Body of pancreas (tissue), 4 donors: ENCODE measurements at places on chromosomes 4 and X. TPM values are rescaled to one million over a fixed set of nuclear protein-coding genes. Genes with fewer than 3 reads are reported as not detected.

GRCh38 chrX:2351999-2352995 lies 148.5 kb downstream of the DHRSX start:
- DNase-seq: no peak

The CPLX1 gene
- total RNA-seq: 2.0 TPM

The CENPVL1 gene
- not detected for total RNA-seq

DNA sequence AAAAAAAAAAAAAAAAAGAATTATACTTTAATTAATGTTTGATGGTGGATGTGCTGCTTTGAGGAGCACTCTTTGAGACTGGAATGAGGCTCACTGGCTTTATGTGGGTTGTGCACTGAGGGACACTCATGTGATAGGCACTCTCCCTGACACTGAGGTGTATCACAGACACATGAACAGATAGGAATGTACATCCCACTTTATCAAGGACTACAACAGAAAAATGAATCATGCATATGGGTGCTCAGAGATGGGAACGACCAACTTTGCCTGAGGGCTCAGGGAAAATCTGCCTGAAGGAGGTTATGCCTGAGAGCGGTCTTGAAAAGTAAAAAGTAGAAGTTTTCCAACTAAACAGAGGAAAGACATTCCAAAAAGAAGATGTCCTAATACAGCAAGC lies 97.7 kb upstream of the RBPJ start:
- DNase-seq: no peak
